Stimulated activated CD8-positive, alpha-beta memory T cell treated with anti-CD3 and anti-CD28 coated beads, Interleukin-15, amount 100 ng/mL, for 1 hour (primary cell): ENCODE measurements at places on chromosomes 5 and 9.

DNA sequence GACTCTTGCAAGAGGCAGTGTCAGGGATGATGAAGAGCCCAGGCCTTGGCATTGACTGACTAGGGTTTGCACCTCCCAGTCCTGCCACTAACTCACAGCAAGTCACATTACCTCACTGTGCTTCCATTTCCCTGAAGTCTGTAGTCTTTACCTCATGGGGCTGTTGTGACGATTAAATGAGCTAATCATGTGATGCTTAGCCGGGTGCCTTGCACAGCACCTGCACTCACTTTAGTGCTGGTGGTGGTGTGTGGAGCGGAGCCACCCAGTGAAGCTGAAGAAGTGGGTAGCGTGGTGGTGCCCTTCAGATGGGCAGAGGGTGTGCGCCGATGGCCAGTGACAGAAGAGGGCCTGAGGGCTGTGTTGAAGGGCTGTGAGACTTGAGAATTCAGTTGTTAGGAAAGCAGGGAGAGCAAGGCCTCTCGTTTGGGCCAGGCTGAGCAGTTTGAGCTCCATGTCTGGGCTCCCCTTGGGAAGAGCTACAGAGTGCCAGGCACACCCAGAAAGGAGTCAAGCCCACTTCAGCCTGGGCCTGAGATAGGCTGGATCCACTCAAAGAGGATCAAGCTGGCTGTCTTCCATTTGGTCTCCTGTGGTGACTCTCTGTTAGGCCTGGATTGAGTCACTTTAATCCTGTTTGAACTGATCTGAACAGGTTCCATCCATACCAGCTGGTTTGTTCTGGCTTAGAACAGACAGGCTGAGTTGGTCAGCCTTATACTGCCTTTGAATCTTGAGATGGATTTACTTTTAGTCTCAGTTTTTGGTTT, 42.5 kb downstream of the RALGPS1 start:
- DNase-seq: no peak

GRCh38 chr9:137161558-137162486, 8.0 kb downstream of the LRRC26 start:
- DNase-seq: no peak

GRCh38 chr9:91192381-91193086, 169.2 kb downstream of the AUH start:
- DNase-seq: no peak

DNA sequence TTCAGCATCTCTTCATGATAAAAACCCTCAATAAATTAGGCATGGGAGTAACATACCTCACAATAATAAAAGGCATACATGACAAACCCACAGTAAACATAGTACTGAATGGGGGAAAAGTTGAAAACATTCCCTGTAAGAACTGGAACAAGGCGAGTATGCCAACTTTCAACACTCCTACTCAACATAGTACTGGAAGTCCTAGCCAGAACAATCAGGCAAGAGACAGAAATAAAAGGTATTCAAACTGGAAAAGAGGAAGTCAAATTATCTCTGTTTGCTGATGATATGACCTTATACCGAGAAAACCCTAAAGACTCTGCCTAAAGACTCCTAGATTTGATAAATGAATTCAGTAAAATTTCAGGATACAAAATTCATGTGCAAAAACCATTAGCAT, 167.6 kb downstream of the TMEM38B start:
- DNase-seq: no peak
